ENCODE measurements at places on chromosomes 11 and 22.
A peak's percentile ranks its signal among the peaks of the same experiment; 100 is the strongest.

- DNase-seq, result no peak
Observed at GRCh38 chr11:65445101-65445603, 22.6 kb downstream of the NEAT1 start.

DNA sequence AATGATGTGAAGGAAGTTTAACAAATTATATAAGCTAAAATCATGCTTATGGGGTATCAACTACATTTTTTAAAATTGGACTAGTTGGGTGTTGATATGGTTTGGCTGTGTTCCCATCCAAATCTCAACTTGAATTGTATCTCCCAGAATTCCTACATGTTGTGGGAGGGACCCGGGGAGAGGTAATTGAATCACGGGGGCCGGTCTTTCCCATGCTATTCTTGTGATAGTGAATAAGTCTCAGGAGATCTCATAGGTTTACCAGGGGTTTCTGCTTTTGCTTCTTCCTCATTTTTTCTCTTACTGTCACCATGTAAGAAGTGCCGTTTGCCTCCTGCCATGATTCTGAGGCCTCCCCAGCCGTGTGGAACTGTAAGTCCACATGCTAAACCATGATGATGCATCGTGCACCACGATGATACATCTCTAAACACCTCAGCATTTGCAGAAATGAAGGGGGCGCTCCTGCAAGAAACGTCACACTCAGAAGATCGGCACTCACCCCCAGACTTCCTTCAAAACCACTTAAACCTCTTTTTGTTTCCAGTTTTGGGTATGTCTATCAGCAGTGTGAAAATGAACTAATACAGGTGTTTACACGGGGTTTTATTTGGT, 340.0 kb downstream of the SHANK2 start:
- DNase-seq, result no peak

DNA sequence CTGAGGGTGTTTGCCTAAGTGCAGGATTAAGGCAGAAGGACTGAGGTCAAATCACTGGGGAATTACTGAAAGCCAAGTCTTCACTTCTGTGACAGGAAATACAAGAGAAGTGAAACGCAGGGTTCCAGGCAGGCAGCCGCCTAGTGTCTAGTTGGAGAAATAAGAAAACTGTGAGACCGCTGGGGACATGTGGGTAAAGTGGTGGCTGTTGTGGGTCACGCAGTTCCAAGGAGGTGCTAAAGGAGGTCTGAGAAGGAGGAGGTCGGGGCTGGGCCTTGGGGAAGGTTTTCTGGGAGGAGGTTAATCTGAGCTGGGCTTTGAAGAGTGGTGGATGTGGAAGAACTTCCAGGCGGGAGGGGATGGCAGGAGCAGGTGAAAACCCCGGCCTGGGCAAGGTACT, 11.2 kb downstream of the MCM5 start:
- no peak for DNase-seq

DNA sequence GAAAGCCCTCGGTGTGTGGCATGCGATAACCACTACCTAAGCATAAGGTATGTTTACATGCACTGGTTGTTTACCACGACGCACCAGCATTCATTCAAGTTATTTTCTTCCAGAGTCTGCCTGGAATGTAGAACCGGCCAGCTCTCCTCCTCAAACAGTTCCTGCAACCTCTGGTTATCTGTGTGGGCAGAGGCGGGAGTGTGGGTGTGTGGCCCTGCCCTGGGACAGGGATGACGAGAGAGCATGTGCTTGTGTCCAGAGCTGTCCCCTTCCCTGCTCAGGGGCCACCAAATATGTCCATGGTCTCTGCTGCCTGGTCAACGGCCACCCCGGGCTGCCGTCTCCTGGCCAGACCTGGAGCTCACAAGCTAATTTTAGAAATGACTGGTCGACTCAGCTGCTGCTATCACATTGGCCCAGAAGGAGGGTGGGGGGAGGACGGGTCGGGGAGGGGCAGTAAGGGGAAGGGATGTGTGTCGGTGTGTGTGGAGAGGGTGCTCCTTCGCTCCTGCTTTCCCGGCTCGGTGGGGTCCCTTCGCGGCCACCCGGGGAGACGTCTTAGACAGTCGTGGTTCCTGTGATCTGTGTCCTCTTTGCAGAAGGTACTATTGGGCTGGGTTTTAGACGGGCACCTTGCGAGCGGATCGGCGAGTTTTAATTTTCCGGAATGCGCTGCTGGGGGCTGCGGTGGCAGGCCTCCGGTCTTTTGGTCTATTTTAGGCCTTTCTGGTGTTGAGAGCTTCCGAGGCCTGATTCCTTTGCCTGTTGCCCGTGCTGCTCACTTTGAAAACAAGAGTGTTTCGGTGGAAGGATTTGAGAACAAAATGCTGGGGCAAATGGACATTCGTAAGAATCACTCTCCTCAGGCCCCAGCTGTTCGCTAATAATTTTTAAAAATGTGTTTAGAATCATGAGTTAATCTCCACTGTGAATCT, at the start of gene MYO18B:
Gene MYO18B (plus strand): TSS at position 497 of the 935 bp plus-strand sequence. CDS start 18,905 bp downstream, outside the sequence.
- peak; percentile 24 for DNase-seq

GRCh38 chr11:574632-575312, 1.5 kb upstream of the PHRF1 start:
- no peak for DNase-seq

DNA sequence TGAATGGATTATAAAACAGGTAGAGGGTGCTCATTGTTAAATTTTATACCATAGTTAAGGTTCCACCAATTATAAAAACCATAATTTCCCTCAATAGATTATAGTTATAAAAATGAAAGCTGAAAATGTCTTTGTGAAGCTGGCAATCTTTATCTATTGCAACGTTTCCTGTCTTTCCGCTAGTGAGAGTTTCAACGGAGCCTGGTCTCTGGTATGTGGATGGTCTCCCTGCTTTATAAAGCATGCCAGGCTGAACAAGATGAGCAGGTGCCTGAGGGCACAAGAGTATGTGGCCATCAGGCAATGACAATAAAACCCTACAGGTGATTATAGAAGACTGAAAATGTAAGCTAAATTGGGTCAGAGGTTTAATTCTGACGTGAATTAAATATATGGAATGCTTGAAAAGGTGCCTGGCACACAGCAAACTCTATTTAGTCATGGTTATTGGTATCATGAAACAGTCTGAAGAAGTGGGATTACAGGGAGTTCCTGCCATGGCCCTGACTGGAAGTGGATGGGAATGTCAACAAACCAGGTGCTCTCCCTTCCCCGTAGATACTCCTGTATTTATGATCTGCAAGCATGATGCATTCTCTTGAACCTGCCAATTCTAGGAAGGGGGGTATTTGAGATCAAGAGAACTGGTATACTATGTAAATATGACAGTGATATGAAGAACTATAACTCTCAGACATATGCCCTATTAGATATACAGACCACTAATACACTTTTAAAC, 115.7 kb downstream of the ENTHD1 start:
- no peak for DNase-seq

DNA sequence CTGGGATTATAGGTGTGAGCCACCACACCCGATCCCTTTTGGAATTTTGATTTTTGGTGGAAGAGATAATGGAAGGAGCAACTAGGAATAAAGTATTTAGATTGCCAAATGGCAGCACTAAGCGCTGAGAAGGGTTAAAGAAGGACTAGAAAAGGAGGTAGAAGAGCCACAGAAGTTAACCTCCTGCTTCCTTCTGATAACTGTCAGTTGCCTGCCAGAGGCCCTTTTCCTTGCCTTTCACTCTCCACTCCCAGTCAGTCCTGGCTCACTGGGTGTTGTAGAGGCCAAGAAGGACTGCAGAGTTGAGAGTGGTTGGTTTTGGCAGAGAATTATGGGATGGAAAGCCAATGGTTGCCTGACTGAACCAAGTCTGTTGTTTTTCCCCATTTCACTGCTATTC, 19.3 kb downstream of the ZC3H12C start:
- DNase-seq, result no peak

GRCh38 chr22:19235874-19236273, 55.6 kb downstream of the CLTCL1 start:
- no peak for DNase-seq

- DNase-seq, result no peak
Observed at GRCh38 chr22:43847376-43848289, 14.7 kb downstream of the SULT4A1 start.

GRCh38 chr11:67644042-67644441, 4.5 kb upstream of the TBX10 start:
- DNase-seq, result peak; percentile 27

DNA sequence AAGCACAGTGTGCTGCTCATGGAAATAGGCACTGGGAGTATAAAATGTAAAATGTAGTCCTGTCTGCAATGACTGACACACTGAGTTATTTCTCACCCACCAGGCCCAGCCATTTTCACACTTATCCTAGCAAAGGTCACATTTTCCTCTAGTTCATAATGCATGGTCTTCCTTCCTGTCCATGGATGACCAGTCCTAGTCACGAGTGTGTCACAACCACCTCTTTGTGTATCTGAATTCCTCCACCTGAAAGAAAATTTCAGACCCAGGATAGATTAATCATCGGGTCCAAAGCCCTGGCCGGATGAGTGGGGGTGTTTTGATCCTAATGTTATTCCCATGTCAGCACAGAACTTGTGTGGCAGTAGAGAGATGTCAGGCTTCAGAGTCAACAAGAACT, at the start of gene MRGPRX4:
Gene MRGPRX4 (plus strand): TSS at position 172 of the 400 bp plus-strand sequence. CDS start 420 bp downstream, outside the sequence.
- no peak for DNase-seq

GRCh38 chr11:129905402-129905801, 10.0 kb upstream of the NFRKB start:
- DNase-seq, result no peak

- DNase-seq, result peak; percentile 59
Observed at GRCh38 chr11:64545619-64546018, 45.4 kb upstream of the SLC22A12 start.

DNA sequence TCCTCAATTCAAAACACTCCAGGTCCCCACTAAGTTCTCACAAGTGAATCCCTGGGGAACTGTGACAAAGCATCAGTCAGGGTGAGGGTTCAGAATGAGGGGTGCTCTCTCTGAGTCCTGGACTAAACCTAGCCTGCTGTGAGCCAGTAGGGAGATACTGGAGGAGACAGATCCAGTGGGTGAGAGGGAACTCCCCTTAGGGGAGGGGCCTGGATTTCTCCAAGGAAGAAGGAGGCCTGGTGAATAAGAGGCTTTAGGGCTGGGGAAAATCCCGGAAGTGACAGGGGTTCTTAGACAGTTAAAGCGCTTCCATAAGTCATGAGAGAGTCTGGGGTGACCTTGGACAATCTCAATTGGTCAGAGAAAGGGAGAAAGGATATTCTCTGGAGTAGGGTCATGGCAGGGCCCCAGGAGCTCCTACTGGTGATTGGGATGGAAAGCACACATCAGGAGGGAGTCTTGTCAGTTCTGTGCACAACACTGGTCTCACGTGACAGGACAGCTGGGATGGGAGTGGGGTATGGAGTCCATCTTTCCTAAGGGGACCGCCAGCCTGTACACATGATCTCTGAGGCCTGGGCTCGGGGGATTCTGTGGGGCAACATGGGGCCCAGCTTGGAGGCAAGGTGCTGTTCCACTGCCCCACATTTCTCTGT, 1.5 kb downstream of the TBC1D10A start:
- DNase-seq, result peak; percentile 85

DNA sequence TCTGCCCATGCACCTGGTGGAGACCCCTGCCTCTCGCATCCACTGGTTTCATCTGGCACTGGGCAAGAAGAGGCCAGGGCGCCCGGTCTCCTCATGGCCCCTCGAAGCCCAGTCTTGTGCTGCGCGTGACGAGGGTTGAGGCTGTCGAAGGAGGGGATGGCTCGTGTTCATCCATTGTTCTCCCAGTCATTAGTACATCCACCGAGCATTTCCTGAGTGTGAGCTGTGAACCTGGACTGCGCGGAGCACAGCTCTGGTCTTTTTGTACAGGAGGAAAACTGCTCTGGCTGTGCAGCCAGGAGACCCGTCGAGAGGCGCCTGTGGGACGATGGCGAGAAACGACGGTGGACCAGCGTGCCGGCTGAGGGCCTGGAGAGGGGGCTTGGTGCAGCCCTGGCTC, 6.8 kb downstream of the CACNA1I start:
- no peak for DNase-seq

- no peak for DNase-seq
Observed at GRCh38 chr22:49042066-49042465, 785.6 kb downstream of the BRD1 start.

GRCh38 chr11:44943696-44944095, 7.0 kb downstream of the TP53I11 start:
- DNase-seq, result no peak

- no peak for DNase-seq
Observed at GRCh38 chr11:116840746-116841296, 3.4 kb upstream of the APOA1 start.

Measured in cardiac muscle cell (in vitro differentiated cells and primary cell).